Activated naive CD4-positive, alpha-beta T cell treated with anti-CD3 and anti-CD28 coated beads, Interleukin-2, amount 50 U/mL, for 72 hours (primary cell): ENCODE measurements at places on chromosomes 16 and 17. TPM values are rescaled to one million over a fixed set of nuclear protein-coding genes. Genes with fewer than 3 reads are reported as not detected.

Gene CCL13
- not detected for total RNA-seq

Gene FNDC8
- total RNA-seq, result not detected

DNA sequence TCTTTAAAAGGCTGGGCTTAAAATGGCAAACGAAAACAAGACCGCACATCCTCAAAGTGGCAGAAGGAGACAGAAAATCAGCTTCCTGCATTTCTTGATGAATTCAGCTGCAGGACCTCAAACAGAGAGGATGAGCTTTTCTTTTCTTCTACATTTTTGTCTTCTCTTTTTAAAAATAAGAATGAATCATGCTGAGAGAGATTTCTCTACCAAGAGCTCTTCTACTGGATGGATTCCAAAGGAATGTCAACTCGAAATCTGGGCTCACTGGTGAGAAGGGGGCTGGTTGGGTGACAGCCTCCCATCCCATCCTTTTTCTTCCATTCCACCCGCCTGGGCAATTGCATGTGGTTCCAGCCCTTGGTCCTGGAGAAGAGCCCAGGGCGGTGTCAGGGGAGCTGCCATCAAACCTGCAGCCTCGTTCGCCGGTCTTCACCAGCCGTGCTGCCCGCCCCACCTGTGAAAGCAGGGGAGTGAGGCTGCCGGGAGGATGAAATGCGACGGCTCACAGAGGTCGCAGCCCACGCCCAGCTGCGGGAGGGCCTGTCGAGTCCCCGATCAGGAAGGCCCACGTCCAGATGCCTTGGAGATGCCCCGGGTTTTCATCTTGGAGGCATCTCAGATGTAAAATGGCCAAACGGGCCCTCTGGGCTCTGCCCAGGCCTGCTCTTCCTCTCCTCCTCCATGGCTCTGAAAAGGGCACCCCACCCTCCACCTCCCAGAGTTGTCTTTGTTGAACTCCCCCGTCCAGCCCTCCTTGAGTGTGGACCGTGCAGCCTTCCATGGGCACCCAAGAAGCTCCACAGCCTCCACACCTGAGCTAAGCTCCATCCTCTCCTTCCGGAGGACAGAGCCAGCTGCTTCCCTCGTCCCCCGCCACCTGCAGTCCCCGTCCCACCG, 121.9 kb downstream of the FOXL1 start:
- no peak for DNase-seq

GRCh38 chr17:187130-187529, 5.7 kb upstream of the DOC2B start:
- no peak for DNase-seq

GRCh38 chr16:88378401-88378800, 4.4 kb upstream of the ZNF469 start:
- no peak for DNase-seq

GRCh38 chr17:4971826-4972225, 4.2 kb upstream of the SPAG7 start:
- DNase-seq, result no peak

DNA sequence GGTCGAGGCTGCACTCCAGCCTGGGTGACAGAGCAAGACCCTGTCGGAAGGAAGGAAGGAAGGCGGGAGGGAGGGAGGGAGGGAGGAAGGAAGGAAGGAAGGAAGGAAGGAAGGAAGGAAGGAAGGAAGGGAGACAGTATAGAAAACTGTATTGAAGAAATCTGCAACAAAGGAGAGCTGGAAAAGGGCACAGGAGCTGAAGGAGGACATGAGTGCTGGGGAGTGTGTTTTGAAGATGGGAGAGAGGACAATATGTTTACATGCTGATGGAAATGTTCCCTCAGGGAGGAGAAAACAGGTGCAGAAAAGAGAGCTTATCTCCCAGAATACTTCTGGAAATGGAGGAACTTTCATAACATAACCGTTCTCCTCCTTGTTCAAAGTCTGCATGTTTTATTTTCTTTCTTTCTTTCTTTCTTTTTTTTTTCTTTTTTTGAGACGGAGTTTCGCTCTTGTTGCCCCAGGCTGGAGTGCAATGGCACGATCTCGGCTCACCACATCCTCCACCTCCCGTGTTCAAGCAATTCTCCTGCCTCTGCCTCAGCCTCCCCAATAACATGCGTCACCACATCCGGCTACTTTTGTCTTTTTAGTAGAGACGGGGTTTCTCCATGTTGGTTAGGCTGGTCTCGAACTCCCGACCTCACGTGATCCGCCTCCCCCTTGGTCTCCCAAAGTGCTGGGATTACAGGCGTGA, 2.7 kb upstream of the HAP1 start:
- no peak for DNase-seq

- peak; percentile 79 for DNase-seq
These were observed 12.5 kb upstream of the RHBDL3 start for GRCh38 chr17:32253117-32253611.

- DNase-seq, result no peak
These were observed 27.2 kb upstream of the IRF8 start for GRCh38 chr16:85871756-85872155.

DNA sequence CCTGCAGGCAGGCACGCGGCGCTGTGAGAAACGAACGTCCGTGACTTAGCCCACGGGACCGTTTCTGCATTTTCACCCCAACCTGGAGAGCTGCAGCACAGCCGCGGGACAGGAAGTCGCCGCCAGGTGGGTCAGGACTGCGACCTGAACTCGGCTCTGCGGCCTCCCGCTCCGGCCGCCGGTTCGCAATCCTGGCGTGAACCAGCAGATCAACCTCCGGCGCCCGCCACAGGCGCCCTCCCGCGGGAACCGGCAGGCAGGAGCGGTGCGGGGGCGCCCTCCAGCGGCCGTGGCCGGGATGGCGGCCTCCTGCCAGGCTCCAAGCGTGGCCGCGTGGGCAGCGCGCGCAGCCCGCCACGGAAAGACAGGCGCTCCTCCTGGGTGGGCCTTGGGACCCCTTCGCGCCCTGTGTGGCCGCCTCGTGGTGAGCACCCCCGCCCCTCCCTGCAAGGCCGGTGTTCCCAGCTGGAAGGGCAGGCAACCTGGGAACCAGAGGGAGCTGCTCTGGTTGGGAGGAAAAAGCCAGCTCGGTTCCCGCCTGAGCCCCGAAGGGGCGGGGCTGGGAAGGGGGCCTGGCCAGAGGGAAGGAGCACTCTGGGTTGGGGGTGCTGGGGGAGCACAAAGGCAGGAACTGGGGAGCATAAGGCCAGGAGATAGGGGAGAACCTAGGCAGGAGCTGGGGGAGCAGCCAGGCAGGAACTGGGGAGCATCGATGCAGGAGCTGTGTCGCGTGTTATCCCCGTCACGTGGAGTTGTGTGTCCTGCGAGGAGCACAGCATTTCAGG, 28.2 kb downstream of the ACTG1 start:
- peak; percentile 98 for DNase-seq

DNA sequence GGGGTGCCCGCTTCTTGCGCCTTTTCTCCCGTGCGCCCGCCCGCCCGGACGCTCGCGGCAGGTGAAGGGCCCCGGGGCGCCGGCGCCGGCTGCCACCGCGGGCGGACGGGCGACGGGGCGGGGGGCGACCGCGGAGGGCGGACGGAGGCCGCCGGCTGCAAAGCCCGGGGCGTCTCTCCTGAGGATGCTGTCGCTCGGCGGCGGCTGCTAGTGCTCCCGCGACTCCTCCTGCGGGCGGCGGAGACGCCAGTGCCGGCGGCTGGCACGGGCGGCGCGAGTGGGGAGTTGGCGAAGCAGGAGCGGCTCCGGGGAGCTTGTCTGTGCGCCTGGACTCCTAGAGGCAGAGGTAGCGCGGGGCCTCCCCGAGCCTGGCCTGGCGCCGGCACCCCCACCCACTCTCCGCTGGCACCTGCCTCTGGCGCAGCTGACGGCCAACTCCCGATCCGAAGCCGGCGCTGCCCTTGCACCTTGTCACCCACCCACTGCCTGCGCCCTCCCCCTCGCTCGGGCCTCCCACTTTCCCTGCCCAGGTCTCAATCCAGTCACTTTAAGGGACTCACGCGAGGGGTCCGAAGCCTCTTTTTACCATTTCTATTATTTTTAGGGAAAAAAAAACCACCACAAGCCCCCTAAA, at the start of gene FAM20A:
Gene FAM20A, minus strand, starts transcription at position 437 of the 634 bp plus-strand sequence. CDS start 701 bp downstream, outside the sequence.
- DNase-seq, result no peak

DNA sequence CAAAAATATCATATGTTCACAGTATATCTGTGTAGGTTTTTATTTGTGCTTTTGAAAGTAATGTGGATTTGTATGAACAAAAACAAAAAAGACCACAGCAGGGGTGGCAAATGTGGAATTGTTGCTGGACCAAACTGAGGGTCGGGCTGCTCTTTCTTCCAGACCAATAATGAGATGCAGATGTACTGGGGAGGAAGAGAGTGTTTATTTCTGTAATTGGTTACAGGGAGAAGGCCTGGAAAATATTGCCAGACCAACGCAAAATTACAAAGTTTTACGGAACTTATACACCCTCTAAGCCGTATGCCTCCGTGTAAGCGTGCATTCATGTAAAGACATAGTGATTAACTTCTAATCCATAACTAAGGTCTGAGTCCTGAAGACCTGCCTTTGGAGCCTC, 353.9 kb upstream of the C16orf82 start:
- DNase-seq, result no peak

GRCh38 chr16:22888791-22889190, 74.8 kb downstream of the HS3ST2 start:
- DNase-seq, result no peak

- DNase-seq, result no peak
These were observed 11.4 kb downstream of the MARVELD3 start for GRCh38 chr16:71637398-71637797.

- DNase-seq, result no peak
These were observed 6.4 kb downstream of the C16orf86 start for GRCh38 chr16:67672739-67673662.

DNA sequence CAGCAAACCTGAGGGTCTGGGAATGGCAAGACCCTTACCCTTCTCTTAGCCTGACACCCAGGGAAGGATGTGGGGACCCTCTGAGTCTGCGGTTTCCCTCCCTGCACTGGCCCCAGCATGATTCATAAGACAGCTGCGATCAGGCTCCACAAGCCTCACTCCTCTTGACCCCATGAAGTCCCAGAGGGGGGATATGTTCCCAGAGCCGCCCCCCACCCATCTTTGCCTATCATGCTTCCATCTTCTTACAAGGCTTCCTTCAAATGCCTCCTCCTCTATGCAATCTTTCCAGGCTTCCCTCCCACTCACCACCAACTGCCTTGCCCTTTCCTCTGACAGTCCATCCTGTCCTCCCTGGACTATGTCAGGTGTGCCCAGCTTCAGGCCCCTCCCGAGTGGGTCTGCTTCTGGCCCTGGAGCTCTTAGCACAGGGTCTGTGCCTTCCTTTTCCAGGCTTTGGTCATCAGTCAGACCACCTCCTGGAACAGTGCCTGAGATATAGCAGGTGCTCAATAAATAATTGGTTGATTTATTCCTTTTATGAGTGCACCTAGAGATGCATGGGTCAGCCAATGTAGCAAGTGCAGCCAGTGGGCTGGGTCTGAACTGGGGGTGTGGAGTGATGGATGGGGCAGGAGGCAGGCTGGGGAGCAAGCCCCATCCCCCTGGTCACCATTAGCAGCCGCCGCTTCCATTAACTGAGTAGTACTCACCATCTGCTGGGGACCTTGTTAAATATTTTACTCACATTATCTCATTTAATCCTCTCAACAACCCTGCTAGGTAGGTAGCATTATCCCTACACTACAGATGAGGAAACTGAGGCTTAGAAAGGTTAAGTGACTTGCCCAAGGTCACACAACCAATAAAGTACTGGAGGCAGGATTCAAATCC, 8.4 kb downstream of the DLX3 start:
- no peak for DNase-seq

- DNase-seq, result peak; percentile 99
These were observed 388 bp upstream of the AKTIP start for GRCh38 chr16:53503270-53503923.

DNA sequence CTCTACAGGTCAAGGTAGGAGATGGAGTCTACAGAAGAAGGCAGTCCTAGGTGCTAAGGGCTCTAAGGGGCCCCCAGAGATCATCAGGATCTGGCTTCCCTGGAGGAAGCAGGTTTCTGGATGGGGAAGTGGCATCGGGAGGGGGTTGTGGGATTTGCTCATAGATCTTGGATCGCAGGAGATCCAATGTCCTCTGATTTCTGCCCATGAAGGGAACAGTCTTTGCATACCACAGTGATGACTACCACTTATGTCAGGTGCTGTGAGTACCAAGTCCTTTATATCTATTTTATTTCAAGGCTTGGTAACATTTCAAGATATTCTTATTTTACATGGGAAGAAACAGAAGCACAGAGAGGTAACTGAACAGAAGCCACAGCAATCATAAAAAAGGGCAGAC, 164.0 kb downstream of the RGS9 start:
- DNase-seq, result no peak

DNA sequence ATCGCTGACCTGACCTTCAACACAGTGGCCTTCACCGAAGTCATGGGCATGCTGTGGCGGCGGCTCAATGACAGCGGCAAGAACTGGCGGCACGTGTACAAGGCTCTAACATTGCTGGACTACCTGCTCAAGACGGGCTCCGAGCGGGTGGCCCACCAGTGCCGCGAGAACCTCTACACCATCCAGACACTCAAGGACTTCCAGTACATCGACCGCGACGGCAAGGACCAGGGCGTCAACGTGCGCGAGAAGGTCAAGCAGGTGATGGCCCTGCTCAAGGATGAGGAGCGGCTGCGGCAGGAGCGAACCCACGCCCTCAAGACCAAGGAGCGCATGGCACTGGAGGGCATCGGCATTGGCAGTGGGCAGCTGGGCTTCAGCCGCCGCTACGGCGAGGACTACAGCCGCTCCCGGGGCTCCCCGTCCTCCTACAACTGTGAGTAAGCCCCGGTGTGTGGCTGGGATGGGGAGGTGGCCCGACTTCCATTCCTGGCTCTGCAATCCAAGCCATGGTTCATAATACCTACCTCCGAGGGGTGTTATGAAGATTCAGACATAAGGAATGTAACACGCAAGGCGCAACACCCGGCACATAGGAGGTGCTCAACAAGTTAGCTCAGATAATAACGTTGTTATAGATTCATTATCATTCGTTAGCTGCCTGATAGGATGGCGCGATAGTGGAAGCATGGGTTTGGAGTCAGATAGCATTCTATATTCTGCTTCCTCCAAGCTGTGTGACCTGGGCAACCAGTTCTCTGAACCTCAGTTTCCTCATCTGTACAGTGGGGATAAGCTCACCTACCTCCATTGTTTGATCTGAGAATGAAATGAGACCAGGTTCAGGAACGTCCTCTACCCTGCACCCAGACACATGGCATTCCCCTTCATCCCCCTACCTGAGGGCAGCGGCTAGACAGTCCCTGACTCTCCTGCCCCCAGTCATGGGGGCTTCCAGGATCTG, 4.4 kb downstream of the EPN3 start:
- no peak for DNase-seq
